NCI-H69 (cell line): ENCODE measurements at places on chromosomes 4 and X.
A peak's percentile ranks its signal among the peaks of the same experiment; 100 is the strongest.

DNA sequence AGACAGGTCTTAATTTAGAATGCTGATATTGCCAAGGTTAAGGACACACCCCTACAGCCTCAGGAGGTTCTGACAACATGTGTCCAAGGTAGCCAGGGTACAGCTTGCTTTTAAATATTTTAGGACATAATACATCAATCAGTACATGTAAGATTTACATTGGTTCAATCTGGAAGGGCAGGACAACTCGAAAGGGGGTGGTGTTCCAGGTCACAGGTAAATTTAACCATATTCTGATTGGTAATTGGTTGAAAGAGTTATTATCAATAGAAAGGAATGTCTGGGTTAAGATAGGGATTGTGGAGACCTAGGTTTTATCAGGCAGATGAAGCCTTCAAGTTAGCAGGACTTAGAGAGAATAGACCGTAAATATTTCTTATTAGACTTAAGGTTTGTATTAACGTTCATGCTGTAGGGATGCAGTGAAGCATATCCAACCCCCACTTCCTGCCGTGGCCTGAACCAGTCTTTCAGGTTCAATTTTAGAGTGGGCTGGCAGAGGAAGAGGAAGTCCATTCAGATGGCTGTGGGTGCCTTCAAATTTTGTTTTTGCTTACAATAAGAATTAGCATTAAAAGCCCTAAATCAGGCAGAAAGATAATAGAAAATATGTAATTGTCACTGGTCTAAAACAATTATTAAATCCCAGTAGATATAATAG lies 136.5 kb upstream of the GALNTL6 start:
- DNase-seq, result no peak

GRCh38 chrX:123740006-123740405 lies 7.2 kb upstream of the THOC2 start:
- peak; percentile 35 for DNase-seq

DNA sequence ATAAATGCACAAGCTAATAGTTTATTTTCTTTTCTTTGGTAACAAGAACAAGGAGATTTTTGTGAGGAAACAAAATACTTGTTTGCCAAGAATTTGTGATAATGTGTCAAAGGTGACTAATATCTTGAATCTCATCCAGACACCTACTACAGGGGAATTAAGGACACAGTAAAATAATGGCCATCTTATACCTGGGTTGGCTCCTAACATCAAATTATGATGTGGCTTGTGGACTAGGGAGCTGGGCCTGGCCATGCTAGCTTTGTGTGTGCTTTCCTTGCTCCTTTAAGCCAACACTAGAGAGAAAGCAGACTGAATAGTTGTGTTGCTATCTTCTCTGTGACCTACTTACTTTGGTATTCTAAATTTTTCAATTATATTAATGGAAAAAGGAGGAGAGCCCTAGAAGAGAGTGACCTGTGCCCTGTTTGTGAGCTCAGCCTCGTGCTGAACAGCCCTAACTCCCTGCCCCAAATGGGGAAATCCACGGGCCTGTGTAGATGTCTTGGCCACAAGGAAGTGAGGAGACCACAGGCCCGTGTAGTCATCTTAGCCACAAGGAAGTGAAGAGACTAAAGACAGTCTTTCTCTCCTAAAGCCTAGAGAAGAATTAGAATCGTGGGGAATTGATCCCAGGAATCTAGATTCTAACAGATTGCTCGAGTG lies 23.3 kb downstream of the ARHGAP24 start:
- no peak for DNase-seq

GRCh38 chrX:133171962-133172708 lies 46.0 kb downstream of the TFDP3 start:
- no peak for DNase-seq

- no peak for DNase-seq
Observed at GRCh38 chr4:159506801-159507517, 404.1 kb downstream of the RAPGEF2 start.

- peak; percentile 90 for DNase-seq
Observed at GRCh38 chr4:93334003-93334402, 494.6 kb upstream of the ATOH1 start.

GRCh38 chr4:86117705-86118302 lies 242.0 kb downstream of the MAPK10 start:
- DNase-seq, result no peak

DNA sequence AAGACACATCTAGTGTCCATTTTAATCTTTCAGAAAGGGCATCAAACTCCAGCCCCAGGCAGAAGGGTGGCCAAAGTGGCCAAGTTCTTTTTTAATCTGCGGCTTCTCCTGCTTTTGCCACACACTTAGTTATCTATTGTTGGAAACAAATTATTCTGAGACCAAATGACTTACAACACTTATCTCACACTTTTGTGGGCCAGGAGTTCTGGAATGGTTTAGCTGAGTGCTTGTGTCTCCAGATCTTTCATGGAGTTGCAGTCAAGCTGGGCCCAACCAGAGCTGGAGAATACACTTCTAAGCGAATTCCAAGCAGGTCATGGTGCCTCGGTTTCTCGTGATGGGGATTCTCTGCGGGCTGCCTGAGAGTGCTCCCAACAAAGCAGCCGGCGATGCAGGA lies 4.0 kb downstream of the TXK start:
- no peak for DNase-seq

DNA sequence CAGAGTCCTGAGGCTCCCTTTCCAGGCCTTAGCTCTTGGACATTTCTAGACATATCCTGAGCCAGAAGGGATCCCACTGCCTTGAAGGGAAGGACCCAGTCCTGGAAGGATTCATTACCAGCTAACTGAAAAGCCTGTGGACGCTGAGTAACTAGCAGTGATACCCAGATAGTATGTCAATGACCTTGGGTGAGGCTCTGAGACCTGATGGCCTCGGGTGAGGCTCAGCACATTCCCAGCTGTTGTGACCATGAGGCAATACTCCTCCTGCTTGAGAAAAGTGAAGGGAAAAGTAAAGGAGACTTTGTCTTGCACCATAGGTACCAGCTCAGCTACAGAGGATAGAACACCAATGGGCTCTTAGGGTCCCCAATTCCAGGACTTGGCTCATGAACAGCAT lies 268.1 kb downstream of the DKK2 start:
- no peak for DNase-seq

DNA sequence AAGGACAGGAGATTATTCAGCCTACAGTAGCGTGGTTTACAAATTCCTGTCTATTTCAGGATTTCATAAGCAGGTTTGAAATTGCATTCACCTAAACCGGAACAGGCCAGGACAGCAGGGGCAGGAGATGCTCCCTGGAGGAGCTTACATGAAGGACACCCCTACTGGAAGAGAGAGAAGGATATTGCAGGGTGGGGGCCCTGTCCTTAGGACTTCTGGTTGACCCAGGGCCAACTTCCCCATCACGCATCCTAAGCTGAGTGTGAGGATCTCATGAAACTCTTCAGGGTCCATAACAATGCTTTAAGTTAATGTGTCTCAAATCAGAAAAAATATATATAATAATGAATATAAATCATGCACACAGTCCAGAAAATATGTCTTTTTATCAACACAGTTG lies 6.4 kb upstream of the DHRSX start:
- DNase-seq, result no peak

- no peak for DNase-seq
Observed at GRCh38 chr4:170652571-170652970, 562.8 kb upstream of the AADAT start.

DNA sequence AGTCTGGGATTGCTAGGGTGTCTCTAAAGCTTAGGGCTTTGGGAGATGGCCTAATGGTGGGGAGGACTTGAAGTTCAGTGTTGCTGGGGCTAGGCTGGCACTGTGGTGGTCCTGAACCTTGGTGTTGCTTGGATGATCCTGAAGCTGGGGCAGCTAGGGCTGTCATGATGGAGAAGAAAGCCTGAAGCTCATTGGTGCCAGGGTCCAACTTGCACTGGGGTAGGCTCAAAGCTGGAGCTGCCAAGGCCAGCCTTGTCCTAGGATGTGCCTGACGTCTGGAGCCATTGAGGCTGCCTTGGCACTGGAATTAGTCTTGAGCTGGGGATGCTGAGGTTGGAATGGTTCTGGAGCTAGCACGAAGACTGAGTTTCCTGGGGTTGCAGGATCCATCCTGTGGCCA lies 61.0 kb upstream of the NLRP2B start:
- DNase-seq, result no peak

DNA sequence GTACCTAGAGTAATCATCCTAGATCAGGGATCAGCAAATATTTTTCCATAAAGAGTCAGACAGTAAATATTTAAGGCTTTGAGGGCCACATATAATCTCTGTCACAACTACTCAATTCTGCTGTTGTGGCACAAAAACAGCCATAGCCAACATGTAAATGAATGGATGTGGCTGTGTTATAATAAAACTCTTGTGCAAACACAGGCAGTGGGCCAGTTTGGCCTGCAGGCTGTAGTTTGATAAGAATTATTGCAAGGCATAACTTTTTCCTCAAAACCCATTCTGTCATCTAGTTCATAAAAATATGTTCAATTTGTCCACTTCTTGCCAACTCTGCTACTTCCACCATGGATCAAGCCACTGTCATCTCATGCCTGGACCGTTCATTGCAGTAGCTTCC lies 39.4 kb upstream of the SHROOM4 start:
- DNase-seq, result no peak

DNA sequence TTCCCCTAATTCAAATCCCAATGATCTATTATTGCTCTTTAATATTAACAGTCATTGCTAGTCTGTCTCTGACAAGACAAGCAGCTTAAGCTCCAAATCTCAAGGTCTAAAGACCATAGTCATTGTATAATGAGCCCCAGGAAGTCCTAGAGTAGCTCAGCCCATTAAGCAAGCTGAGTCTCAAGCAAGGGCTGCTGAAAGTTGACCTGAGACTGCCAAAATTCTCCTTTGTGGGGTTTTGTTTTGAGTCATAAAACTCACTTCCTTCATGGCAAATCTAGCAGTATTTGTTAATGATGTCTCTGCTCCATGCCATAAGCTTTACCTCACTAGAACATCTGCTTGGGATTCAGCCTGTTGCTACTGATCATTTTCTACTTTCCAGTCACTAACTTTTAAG lies 313.2 kb downstream of the ANTXR2 start:
- DNase-seq, result no peak

DNA sequence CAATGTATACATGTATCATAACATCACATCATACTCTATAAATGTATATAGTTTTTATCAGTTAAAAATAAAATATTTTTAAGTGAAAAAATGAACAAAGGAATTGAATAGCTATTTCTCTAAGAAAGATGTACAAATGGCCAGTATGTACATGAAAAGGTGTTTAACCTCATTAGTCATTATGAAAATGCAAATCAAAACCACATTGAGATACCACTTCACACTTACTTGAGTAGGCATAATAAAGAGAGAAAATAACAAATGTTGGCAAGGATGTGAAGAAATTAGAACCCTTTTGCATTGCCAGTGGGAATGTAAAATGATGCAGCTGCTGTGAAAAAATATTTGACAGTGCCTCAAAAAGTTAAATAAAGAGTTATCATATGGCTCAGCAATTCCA lies 95.5 kb downstream of the IRS4 start:
- no peak for DNase-seq

DNA sequence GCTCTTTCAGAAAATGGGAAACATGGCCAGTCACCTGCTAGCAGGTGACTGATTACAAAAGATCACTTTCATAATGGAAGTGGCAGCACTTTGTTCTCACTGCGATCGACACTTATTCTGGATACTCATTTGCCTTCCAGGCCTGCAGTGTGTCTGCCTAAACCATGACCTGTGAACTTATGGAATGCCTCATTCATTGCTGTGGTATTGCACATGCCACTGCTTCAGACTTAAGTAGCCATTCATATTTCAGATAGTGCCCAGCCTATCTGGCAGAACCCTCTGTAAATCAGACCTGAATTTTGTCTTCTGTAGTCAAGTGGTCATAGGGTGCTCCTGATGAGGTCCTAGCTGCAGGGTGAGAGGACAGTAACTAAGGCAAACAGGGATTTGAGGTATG lies 23.3 kb upstream of the MGST2 start:
- no peak for DNase-seq

DNA sequence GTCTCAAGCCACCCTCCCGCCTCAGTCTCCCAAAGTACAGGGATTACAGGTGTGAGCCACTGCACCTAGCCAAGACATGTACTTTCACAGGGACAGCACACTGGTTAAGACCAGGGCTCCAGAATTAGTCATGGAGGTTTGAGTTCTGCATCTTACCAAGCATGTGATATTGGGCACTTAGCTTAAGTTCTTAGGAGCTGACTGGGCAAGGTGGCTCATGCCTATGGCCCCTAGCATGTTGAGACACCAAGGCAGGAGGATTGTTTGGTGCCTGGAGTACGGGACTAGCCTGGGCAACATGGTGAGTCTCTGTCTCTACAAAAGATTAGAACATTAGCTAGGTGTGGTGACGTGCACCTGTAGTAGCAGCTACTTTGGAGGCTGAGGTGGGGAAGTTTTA lies 2.6 kb upstream of the TMEM192 start:
- no peak for DNase-seq

DNA sequence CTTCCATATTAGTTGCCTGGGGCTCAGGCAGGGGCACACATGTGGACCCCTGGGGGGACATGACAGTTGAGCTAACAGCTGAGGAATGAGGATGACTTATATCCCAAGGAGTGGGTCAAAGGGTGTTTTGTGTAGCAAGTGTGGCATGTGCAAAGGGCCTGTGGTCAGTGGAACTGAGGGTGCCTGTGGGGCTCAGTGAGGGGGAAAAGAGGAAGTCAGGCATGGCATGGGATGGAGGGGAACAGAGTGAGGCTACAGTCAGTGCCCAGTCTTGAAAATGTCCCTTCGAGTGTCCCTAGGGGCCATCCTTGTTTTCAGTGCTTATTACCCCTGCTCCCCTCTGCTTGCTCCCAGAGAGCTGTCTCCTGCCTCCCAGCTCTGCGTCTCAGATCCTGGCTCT lies 64.3 kb upstream of the CD99 start:
- no peak for DNase-seq

DNA sequence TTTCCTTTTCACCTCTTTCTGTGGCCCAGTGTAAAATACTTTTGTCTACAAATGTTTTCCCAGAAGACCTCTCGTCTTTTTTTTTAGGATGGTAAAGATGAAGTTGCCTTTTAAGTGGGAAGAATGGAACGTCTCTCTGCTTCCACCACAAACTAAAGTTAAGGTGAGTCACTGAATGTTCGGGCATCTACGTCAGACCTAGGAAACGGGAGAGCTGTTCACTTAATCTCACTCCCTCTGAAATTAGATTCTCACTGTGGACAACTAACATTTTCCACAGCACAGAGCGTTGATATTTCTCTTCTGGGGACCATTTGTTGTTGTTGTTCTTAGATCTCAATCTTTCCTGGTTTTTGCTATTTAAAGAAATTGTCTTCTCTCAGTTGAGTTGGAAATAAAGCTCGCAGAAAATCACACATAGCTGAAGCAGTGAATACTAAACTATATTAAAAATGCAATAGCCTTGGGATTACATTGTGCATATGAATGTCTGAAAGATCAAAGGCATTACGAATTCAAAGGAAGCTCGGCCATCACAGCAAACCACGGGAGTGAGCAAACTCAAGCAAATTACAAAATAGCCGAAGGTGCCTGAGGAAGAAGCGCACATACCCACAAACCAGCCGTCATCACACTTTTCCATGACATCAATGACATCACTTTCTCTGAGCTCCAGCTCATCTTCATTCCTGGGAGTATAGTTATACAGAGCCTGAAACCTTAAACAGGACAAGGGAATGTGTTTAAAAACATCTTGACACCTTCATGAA lies 53.9 kb upstream of the PDLIM3 start:
- DNase-seq, result no peak
